Body of pancreas (tissue), 4 donors: ENCODE measurements at places on chromosomes 16 and 17. TPM values are rescaled to one million over a fixed set of nuclear protein-coding genes. Genes with fewer than 3 reads are reported as not detected.

GRCh38 chr17:38673707-38674013, 1.1 kb downstream of the EPOP start:
- DNase-seq = peak; percentile 31

- DNase-seq = no peak
Observed at GRCh38 chr16:86555704-86556075, 655 bp upstream of the MTHFSD start.

DNA sequence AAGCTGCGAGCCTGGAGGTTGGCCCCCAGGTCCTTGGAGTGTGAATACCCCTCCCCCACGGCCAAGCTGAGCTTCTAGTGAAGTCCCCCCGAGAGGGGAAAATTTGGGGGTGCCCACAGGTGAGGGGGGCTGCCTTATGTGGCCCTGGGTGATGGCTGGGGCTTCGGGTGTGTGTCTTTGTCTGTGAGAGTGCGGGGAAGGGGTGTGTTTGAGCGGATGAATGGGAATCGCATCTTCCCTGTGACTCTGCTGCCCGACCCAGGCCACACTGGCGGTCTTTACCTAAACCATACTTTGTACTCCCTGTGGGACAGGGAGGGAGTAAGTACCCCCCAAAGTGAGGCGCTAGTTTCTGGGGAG, 1.3 kb downstream of the SBK1 start:
- DNase-seq = no peak

ANKRD40 gene
- 21.3 TPM for total RNA-seq

GRCh38 chr17:81198826-81199481, 23.8 kb downstream of the CEP131 start:
- no peak for DNase-seq

SCARF1 gene
- total RNA-seq = 9.1 TPM

GRCh38 chr17:3282901-3283300, 15.3 kb downstream of the OR3A1 start:
- DNase-seq = no peak
